ENCODE measurements at places on chromosomes 1 and 21.
A peak's percentile ranks its signal among the peaks of the same experiment; 100 is the strongest.

- no peak for DNase-seq
Measured at GRCh38 chr1:157269656-157270375, 131.6 kb upstream of the ETV3 start.

- no peak for DNase-seq
Measured at GRCh38 chr1:25624156-25624555, 7.6 kb downstream of the MAN1C1 start.

- no peak for DNase-seq
Measured at GRCh38 chr1:224747578-224747977, 131.5 kb downstream of the CNIH3 start.

DNA sequence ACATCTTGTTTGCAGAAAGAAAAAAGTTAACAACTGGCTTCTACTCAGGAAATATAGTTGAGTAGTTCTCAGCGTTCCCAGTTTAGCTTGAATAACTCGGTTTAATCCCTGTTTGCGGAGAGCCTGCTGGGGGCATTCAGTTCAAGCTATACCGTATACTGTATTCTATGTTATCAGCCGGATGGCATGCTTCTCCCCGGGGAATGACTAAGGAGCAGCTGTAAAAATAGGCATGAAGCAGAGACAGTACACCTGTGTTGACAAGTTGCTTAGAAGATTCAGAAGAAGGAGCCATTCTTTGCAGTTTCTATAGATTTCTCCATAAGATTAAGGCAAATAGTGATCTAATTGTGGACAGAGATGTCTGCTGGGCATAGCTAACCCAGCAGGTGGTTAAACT, 267.8 kb upstream of the NCAM2 start:
- no peak for DNase-seq

GRCh38 chr21:46297338-46298271, 11.5 kb downstream of the YBEY start:
- DNase-seq = no peak

DNA sequence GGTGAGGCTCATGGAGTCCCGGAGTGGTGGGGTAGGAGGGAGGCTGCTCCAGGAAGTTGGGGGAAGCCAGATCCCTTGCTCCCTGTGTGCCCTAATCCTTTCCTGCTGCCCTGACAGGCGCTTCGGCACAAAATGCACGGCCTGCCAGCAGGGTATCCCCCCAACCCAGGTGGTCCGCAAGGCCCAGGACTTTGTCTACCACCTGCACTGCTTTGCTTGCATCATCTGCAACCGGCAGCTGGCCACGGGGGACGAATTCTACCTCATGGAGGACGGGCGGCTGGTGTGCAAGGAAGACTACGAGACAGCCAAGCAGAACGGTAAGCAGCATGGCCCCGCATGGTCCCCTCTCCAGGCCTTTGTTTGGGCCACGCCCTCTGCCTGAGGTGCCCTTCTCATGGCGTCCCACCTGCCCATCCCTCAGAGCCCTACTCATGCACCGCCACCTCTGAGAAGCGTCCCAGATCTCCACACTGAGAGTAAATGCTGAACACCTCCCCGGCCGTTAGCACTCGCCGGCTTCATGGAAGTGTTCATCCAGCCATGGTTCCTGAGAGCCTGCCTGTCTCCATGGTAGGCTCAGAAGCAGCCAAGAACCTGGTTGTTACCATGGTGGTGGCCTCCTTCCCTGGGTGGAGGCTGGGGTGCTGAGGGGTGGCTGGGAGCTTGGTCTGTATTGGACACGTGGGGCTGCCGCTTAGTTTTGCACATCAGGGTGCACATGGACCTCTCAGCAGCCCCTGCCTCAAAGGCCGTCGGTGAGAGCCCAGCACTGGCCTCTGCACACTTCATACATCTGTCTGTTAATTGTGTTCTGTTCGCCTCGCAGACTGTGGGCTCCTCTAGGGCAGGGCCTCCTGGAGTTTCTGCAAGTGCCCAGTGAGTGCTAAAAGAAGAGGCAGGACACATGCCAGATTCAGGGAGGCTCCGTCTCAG, 36.5 kb downstream of the LHX4 start:
- no peak for DNase-seq

- no peak for DNase-seq
Measured at GRCh38 chr1:23809751-23810171, 9.2 kb upstream of the GALE start.

- DNase-seq = no peak
Measured at GRCh38 chr21:25179116-25179515, 428.2 kb downstream of the MRPL39 start.

DNA sequence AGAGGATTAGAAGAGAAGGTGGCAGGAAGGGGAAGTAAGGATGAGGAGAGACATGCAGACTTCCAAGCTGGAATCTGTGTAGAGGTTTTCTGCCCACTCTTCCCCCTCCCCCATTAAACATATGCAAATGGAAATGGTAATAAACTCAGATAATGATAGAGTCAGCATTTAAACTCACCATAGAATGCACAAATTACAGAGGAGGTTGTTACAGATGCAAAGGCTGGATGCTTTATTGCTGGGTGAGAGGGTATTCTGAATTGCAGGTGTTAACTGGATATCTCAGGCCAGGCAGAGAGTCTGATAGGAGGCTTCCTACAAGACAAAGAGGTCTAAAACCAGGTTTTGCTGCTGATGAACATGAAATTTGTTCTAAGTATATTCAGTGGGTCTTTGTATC, 372.5 kb downstream of the SEC16B start:
- DNase-seq = no peak

- no peak for DNase-seq
Measured at GRCh38 chr1:24619376-24619775, 23.7 kb upstream of the SRRM1 start.

DNA sequence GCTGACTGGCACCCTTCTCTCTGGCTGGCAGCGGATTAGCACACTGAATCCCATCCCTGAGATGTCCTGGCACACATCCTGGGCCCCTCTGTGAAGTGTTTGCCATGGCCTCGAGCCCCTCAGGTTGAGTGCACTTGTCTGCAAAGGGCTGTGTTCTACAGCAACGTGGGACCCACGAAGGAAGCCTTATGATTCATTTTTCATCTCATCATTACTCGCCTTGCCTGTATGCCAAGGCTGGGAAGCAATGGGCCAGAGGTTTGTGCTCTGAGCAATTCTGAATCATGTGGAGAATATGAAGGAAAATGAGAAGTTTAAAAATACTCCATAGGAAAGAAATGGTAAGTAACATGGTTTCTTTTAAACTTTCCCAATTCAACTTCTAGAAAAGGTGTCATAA, 124.8 kb upstream of the LMO4 start:
- DNase-seq = no peak

- DNase-seq = no peak
Measured at GRCh38 chr1:54973205-54973921, 7.1 kb upstream of the TMEM61 start.

DNA sequence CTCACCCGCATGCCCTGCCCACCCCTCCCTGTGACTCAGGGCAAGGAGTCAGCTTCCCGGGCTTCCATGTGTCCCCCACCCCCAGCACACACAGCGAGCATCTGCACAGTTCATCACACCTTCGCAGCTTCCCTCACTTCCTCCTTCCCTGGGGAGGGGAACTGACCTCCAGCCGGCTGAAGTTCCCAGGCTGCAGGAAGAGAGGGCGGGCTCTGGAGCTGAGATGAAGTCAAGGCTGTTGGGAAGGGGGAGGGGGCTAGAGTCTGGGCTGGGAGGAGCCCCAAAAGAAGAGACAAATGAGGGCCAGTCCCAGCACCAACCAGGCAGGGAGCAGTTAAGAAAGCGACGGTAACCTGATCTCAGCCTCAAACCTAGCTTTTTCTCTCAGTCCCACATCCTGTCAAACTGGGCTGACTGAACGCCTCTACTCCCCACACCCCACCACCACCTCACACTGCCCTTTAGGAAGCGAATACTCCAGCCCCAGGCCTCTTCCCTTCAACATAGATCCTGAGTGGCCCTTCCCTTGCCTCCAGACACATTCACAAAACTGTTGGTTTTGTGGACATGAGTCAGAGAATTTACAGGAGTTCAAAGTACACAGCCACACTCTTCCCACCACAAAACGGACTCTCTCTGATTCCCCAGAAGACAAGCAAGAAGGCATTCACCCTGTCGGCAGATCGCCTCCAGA, 1.8 kb downstream of the RHOC start:
- peak; percentile 97 for DNase-seq

- DNase-seq = no peak
Measured at GRCh38 chr1:207172321-207172720, 68.3 kb downstream of the C4BPA start.

- no peak for DNase-seq
Measured at GRCh38 chr1:159071970-159072582, 4.5 kb downstream of the AIM2 start.

DNA sequence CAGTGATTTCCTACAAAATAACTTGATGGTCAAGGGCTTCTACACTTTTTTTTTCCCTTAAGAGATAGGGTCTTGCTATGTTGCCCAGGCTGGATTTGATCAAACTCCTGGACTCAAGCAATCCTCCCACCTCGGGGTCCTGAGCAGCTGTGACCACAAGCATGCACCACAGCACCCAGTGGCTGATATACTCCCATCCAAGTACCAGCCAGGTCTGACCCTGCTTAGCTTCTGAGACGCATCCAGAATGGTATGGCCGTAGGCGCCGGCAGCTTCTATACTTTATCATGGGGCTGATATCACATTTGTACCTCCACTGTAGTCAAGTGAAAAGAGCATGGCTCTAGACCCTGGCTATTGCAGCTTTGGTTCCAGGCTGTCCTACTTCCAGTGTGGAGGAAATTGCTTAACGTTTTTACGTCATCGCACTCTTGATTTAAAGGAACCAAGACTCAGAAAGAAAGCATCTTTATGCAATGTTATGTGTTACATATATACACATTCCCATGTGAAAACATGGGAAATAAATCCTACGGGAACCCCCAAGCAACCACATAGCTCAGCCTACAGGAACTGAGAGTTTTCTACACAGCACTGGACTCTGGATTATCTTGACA, 39.5 kb downstream of the PDPN start:
- DNase-seq = no peak

GRCh38 chr1:36133484-36133883, 8.5 kb upstream of the COL8A2 start:
- DNase-seq = peak; percentile 92

DNA sequence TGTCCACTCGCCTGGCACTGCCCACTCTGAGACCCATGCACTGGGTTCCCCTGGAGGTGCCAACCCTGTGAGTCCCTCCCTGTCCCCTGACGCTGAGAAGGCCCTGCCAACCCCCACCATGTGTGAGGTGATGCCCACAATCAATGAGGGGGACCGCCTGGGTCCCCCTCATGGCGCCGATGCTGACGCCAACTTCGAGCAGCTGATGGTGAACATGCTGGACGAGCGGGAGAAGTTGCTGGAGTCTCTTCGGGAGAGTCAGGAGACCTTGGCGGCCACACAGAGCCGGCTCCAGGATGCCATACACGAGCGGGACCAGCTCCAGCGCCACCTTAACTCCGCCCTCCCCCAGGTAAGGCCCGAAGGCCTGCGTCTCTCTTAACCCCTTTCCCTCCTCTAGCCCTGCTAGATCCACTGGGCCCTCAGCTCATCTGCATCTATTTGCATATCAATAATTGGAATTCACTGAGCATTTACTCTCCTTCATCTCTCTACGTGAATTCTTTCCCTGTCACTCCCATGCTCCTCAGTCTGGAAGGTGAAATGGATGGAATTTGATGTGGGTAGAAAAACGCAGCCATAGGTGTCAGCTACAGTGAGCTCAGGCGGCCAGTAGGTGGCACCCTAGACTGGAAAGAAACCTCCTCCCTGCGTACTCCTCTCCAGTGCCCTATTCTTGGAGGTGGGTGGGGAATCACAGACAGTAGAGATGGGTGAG, 12.8 kb downstream of the PPFIA4 start:
- DNase-seq = peak; percentile 56

- no peak for DNase-seq
Measured at GRCh38 chr1:162702628-162703027, 70.4 kb downstream of the DDR2 start.

- DNase-seq = no peak
Measured at GRCh38 chr1:27633298-27633610, 1.7 kb downstream of the FGR start.

DNA sequence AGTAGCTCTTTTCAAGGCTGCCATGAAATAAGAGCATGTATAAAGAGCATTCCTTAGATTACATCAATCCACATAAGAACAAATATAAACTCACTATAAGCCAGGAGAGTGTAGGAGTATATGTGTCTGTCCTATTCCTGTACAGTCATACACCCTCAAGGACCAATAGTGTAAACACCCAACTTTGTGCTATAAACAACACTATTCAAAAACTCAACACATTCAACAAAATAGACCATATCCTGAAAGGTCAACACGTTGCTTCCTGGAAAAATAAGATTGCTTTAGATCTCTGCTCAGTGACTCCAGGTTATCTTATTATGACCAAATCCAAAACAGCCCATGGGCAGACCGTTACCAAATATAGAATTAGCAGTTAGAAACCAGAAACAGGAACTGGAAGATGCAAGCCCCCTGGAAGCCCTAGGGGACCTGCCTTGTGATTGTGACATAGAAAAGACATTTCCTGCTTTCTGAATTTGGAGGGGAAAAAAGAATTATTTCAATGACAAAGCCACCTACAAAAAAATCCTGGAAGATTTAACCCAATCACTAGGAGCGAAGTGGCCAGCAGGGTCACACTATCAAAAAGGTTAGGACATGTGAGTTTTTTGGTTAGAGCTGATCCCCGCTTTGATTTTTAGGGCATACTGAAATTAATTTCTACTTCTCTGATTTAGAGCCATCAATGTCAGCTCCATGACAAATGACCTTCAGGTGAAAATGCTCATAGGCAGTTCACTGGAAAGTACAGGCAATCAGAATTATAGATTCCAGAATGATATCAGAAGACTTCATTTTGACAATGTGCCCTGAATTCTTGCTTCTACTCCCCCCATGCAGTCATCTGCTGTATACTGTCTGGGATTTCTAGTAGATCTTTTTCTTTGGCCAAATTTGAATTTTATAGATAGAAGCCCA, 59.9 kb downstream of the LRRC8C start:
- no peak for DNase-seq

- no peak for DNase-seq
Measured at GRCh38 chr21:43734131-43734927, 15.4 kb downstream of the PDXK start.

DNA sequence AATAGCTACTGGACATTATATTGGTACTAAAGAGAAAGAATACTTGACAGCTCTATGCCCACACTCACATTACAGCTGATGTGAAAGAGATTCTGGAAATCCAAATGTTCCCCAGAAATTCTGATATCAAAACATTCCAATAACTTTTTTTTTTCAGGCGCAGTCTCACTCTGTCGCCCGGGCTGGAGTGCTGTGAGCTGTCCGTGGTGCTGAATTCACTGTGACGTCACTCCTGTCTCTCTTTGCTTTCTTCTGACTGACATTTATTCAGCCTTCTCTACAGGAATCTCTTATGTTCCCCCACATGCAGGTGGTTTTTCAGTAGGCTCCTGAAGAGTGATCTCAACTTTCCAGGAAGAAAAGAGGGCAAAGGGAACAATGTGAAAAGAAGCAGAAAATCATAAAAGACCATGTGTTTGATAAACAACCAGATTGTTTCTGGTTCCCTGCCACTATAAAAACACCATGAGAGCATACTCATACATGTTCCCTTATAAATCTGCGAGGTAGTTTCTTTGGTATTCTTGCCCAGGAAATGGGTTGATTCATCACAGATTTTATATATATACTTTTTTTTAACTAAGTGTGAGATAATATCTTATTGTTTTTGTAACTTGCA, 6.2 kb downstream of the S100A7A start:
- no peak for DNase-seq

All from RWPE2 (cell line).